Dermis microvascular lymphatic vessel endothelial cell (primary cell): ENCODE measurements at places on chromosomes 3 and 15. TPM values are rescaled to one million over a fixed set of nuclear protein-coding genes. Genes with fewer than 3 reads are reported as not detected.

The TUSC7 gene
- not detected in 2 replicates for total RNA-seq

The ISL2 gene
- total RNA-seq, result 0.63 and 0.90 TPM in 2 replicates

The DCLK3 gene
- not detected in 2 replicates for total RNA-seq

GRCh38 chr3:28564211-28564610 lies 215.6 kb upstream of the AZI2 start:
- no peak for DNase-seq

The GHRL gene
- 0.39 and 0.51 TPM in 2 replicates for total RNA-seq

DNA sequence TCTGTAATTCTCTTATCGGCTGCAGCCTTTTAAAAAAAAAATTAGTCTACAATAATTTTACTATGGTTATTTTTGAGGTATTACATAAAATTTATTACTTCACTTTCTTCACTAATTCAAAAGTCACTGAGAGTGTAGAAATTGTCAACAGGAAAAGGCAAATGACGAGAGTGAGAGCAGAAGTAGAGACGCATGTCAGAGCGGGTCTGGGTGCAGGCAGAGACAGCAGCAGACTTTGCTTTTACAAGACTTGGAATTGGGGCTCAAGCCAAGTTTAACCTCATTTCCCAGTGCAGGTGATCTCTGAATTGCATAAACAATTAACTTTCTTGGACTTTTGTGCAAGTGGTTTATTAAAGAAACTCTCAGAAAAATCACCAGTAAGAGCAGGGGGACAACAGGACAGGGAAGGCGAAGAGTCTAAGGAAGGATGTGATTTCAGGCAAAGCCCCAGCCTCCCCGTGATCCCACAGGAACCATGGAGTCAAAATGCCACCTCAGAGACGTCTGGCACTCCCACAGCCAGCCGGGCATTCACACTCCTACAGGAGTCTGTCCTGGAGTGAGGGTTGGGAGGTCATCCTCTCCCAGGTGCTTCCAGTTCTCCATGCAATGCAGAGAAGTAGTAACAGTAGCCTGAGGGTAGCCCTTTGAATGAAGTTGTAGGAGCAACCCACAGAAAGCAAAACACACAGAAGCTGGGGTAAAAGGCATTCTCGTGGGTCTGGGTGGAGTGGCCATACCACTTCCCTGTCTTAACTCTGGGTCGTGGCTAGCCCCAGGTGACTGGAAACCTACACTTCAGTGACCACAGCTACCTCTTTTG lies 274.0 kb upstream of the TGFBR2 start:
- DNase-seq, result no peak

The PFKFB4 gene
- total RNA-seq, result 0.76 and 1.3 TPM in 2 replicates

DNA sequence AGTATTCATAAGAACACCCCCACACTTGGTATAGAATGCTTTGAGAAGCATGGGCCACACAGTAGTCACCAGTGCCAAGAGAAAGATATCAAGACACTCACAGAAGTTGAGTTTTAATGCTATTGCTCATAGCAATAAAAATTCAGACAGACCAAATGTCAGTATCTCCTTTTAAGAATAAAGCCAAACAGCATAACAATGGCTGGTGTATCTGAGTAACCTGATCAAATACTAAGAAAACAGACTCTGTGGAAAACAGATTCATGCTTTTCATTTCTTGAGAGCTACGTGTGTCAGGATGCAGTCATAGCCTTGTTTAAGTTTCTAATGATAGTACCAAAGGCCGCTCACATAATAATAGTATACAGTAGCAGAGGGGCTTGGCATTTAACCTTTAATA lies 778.5 kb downstream of the MECOM start:
- DNase-seq, result peak; percentile 68

GRCh38 chr15:51718219-51718618 lies 19.2 kb downstream of the LYSMD2 start:
- DNase-seq, result no peak

DNA sequence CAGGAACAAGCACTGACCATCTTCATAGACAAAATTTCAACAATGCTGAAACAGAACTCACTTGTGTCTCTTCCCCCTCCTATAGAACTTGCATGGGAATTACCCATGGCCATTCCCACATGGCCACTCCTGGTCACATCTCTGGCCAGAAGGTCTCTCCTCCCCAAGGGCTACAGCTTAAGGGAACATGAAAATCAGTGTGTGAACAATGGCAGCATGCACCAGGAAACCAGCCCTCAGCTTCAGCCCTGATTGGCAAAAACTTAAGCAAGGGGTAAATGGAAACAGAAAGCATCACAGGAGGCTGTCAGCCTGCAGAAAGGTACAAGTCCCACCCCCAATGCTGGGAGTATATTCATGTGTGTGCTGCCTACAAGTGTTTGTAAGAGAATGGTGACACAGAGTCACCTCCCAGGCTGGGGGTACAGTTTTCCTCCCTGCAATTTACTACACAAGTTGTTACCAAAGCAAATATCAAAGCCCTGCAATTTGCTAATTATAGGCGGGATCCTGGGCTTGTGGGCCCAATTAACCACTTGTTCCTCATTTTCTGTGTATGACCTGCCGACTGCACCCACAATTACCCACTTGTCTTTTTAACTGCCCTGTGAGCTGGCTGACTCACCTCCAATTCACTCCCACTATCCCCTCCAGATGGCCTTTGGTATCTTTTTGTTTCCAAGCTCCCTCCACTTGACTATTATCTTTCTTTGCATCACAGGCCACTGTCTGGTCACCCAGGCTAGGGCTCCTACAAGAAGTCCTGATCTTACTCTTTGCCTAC lies 84.4 kb upstream of the HES1 start:
- no peak for DNase-seq

DNA sequence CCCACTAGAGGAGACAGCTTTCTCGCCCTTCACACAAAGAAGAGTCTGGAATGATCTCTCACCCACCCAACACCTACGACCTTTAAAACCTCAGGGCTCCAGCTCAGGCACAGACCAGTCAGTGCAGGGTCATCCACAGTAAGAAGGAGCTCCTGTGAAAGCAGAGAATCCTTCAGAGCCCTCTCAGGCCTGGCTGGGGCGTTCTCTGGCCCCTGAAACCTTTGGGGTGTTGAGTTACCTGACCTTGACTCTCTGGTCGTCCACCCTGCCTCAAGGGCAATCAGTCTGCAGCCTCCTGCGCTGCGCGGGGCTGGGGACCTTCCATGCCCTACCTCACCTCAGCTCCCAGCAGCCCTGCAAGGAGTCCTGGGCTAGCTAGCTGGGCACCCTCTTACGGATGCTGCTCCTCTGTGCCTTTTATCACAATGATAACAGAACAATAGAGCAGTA lies 106.2 kb downstream of the ADCY5 start:
- DNase-seq, result no peak

The DUOXA2 gene
- not detected in 2 replicates for total RNA-seq

DNA sequence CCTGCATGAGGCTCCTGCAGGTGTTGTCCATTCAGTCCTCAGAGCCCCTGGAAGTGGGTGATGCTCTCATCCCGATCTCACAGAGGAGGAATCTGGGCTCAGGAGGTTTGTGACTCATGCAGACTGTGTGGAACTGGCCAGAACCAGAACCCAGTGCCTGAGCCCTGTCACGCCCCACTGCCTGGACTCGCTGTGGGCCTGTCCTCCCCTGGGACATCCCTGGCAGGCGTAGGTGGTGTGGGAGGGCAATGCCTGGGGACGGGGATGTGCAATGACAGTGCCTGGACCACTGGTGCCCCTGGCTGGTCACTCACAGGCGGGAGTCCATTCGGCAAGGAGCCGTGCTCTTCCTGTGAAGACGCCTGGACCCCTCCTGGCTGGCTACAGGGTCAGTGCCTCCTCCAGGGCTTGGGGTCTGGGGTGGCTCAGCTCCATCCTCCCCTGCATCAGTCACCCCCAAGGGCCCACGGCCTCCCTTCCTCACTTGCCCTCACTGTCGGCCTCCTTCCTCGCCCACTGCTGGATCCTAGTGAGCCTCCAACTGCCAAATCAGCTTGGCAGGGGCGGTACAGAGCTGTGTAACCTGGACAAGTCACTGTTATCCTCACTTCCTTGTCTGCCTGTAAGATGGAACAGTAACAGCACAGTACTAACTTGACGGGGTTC lies 14.9 kb downstream of the PSTPIP1 start:
- no peak for DNase-seq

DNA sequence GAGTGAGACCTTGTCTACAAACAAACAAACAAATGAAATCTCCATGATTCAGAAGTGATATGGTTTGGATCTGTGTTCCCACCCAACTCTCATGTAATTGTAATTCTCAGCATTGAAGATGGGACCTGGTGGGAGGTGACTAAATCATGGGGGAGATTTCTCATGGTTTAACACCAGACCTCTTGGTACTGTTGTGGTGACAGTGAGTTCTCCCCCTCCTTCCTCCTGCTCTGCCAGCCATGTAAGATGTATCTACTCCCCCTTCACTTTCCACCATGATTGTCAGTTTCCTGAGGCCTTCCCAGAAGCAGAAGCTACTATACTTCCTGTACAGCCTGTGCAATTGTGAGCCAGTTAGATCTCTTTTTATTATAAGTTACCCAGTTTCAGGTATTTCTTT lies 438.4 kb upstream of the THBS1 start:
- DNase-seq, result no peak

GRCh38 chr3:125386811-125387210 lies 11.7 kb upstream of the ZNF148 start:
- no peak for DNase-seq

- peak; percentile 39 for DNase-seq
Observed at GRCh38 chr3:45553469-45553974, 41.0 kb upstream of the LIMD1 start.

- DNase-seq, result no peak
Observed at GRCh38 chr15:89307791-89308190, 26.8 kb downstream of the POLG start.

The ZMAT3 gene
- 17.1 and 27.1 TPM in 2 replicates for total RNA-seq

- DNase-seq, result peak; percentile 94
Observed at GRCh38 chr3:134374105-134374790, at the start of gene AMOTL2. Gene AMOTL2 (minus strand): TSS chr3:134374447. CDS start chr3:134371433, 3,014 bp downstream.

DNA sequence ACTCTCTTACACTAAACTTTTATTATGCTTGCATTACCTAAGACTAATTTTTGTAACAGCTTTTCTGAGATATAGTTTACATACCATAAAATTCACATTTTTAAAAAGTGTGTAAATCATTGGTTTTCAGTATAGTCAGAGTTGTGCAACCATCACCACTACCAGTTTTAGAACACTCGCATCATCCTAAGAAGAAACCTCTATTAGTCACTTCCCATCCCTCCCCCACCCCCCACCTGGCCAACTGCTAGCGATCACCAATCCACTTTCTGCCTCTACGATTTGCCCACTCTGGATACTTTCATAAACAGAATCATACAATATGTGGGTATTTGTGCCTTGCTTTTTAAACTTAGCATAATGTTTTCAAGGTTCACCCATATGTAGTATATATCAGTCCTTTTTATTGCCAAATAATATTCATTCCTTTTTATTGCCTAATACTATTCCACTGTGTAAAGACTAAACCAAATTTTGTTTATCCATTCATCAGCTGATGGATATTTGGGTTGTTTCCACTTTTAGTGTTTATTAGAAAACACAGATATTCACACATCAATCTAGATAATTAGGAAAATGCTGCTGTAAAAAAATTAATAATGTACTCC lies 23.0 kb downstream of the UBP1 start:
- DNase-seq, result no peak

The GP5 gene
- total RNA-seq, result 0.13 TPM in 2 replicates

DNA sequence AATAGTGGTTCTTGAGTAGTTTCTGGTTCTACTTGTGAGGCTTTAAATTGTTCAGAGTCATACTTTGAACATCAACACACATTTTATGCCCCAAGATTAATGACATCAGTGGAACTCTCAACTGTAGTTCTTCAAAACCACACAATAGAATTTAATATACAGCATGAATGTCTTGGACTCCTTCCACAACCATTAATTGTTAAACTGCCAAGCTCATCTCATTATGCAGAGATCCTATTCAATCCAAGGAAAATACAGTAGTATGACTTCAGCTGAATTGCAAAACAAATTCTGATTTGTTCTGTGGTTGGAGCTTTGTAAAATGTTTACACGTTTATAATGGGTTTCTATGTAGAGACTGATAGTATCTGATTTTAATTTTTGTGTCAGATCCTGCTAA lies 199.2 kb upstream of the SLC2A2 start:
- DNase-seq, result peak; percentile 18

The DUOX1 gene
- not detected in 2 replicates for total RNA-seq

- no peak for DNase-seq
Observed at GRCh38 chr3:172167892-172168648, 128.7 kb downstream of the FNDC3B start.

GRCh38 chr3:197356275-197356674 lies 57.9 kb upstream of the DLG1 start:
- DNase-seq, result peak; percentile 18

DNA sequence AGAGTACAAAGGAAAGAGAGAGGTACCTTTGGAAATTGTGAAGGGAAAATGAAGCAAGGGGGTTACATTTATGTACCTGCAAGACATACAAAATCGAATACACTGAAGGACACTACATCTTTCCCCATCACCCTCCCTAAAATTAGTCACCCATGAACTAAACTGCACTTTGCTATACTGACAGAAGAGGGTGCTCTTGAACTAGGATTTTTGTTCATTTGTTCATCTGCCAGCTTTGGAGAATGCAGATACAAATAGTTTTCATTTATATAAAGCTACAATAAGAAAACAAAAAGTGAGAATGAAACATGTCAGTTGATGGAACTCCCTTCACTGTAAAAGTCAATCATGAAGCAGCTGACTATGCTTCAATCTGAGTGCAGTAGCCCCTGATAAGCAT lies 55.7 kb downstream of the PCCB start:
- DNase-seq, result peak; percentile 26

DNA sequence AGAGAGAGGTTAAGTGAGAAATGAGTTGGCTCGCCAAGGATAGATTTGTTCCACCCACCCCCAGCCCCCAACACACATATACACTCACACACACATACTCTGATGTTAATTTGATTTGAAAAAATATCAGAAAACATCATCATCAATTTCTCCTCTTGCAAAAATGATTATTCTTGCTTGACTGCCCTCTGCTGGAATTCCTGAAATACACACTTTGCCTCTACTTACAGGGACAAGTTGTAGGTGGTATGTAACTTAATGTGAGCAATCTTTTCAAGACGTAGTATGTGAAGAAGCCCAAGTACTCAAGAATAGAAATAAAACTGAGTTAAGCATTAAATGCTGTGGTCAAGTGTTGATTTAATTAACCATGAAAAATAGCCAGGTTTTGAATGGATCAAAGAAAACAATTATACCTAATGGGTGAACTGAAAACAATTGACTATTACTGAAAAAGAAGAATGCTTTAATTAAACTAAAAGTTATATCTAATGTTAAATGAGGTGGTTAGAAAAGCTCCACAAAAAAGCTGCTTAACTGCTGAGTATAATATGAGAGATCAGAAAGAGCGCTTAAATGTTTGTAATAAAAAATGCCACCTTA lies 46.6 kb upstream of the MDFIC2 start:
- DNase-seq, result peak; percentile 20

- DNase-seq, result no peak
Observed at GRCh38 chr15:94177112-94177511, 54.2 kb upstream of the MCTP2 start.

The CPN2 gene
- not detected in 2 replicates for total RNA-seq
